Activated effector memory CD4-positive, alpha-beta T cell treated with Interleukin-2 at 50 U/mL for 16 hours (primary cell): ENCODE measurements at places on chromosomes 1 and 21.
A peak's percentile ranks its signal among the peaks of the same experiment; 100 is the strongest.

- no peak for DNase-seq
Observed at GRCh38 chr1:22115286-22115685, 27.6 kb downstream of the WNT4 start.

DNA sequence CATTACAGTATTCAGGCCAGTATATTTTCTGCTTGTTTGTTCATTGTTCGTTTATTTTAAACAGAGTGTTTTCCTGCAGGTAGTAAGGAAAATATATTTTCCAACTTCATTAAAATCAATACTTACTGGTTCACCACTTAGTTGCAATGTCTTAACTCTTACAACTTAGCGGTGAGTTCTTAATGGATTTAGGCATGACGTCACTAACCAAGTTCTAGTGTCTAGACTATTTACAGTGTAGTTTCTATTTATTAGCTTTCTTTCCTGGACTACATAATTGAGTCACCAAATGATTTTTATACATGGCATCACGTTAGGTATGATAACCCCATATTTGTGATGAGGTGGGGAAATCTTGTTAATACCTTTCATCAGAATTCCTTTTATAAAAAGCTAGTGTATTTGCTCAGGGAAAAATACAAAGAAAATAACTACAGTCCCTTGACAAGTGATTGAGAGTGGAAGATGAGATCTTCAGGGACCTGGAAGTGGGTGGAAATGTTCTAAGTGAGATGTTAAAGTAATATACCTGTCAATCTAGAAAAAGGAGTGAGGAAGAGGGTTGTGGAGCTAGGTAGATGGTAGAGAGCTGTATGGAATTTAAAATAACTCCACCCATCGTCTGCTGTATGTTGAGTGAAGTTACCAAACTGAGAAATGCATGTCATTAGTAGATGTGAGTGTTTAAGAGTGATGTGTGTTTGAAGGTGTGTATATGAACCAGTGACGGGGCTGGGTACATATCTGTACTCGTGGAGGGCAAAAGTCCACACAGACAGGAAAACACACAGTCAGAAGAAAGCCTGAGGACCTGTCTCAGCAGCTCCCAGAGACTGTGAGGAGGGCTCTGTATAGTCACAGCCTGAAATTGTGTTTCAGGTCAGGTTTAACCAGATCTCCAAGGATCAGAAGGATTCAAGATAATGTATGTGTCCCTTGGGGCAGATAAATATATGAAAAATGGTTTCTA is 197.6 kb upstream of the ADAMTS5 start:
- DNase-seq = no peak

DNA sequence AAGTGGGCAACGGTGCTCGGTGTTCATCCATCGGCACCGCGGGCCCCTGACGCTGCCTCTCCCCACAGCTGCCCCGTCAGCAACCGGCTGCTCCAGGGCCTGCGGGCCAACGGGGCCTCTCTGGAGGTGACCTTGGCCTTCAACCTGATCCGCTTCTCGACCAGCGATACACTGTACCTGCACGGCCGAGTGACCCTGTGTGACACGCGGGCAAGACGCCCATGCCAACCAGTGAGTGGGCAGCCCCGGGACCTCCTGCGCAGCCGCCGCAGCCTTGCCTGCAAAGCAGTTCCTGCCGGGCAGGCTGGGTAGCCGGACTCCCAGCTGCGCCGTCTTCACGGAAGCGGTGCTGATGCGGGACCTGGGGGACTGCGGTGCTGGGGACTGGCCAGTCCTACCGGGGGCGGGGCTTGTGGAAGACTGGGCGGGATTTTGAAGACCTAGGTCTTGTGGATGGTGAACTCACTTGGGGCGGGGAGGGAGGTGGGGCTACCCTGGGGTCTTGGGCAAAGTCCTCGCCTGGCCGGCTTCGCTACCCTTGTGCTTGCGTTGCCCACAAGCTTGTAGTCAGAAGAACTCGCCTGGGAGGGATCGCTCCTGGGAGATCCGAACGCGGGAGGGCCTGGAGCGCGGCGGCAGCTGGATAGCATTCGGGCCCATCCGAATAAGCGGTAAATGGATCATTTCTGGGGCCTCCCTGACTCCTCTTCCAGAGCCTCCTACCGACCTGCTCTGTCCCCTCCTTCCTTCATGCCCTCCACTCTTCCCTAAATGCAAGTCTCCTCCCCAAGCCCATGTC is 8.8 kb upstream of the CEP85 start:
- peak; percentile 11 for DNase-seq

DNA sequence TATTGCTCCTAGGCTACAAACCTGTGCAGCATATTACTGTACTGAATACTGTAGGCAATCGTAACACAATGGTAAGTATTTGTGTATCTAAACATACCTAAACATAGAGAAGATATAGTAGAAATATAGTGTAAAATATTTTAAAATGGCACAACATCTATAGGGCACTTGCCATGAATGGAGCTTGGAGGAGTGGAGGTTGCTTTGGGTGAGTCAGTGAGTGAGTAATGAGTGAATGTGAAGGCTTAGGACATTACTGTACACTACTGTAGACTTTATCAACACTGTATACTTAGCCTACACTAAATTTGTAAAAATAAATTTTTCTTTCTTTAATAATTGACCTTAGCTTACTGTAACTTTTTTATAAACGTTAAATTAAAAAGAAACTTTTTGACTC is 7.9 kb downstream of the LEFTY2 start:
- DNase-seq = no peak

GRCh38 chr1:90262791-90263190 is 267.9 kb downstream of the ZNF326 start:
- DNase-seq = no peak

GRCh38 chr1:225923381-225923691 is 714 bp downstream of the PYCR2 start:
- DNase-seq = no peak

GRCh38 chr1:29258189-29258975 is 22.1 kb downstream of the PTPRU start:
- DNase-seq = no peak

DNA sequence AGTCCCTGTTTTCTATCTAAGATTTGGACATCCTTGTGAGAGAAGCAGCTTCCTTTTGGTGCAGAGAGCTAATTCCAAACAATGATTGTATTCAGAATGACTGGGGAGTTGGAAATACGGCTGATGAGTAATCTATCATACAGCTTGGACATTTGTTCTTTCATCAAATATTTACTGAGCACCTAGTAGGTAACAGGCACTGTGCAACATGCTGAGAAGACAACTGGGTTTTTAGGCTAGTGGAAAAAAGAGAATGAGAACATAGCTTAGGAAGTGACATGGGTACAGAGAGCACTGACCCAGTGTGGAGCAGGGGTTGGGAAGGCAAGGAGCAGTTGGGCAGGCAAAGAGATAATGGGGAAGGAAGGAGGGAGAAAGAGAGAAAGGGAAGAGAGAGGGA is 87.5 kb downstream of the TBX19 start:
- DNase-seq = no peak

GRCh38 chr1:169148472-169149252 is 42.2 kb downstream of the ATP1B1 start:
- DNase-seq = no peak

DNA sequence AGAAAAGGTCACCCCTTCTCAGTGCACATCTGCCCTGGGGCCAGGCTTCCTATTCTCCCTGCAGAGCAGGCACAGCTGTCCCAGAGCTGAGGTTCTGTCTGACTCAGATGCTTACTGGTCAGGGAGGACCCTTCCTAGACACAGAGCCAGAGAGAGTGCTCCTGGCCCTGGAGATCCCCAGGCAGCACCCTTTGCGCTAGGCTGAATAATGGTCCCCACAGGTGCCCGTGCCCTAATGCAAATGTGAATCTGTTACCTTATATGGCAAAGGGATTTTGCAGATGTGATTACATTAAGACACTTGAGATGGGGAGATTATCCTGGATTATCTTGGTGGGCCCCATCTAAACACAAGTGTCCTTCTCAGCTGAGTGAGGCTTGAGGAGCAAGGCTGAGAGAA is 2.6 kb upstream of the TNNI1 start:
- DNase-seq = no peak
